Activated CD4-positive, alpha-beta T cell treated with anti-CD3 and anti-CD28 coated beads, Interleukin-2, amount 50 U/mL, for 24 hours (primary cell): ENCODE measurements at places on chromosomes 2 and 18.

- DNase-seq: no peak
Measured at GRCh38 chr2:110847651-110848050, 115.3 kb downstream of the ACOXL start.

GRCh38 chr2:45288532-45289417, 279.5 kb upstream of the SIX2 start:
- no peak for DNase-seq

DNA sequence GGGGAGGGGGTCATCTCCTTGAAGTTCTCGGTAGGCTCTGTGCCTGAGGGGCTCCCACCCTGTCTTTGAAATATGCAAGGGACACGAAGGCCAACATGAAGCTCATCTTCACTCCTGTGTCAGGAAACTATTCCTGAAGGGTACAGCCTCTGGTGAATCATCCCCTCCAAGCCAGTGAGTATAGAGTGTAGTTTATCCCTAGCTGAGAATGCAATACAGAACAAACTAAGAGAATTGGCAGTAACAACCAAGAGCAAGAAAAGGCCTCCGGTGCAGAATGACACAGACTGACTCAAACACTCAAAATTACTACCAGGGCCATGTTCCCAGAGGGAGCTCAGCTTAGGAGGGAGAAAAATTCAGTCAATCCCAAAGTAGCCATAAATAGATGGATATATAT, 413.3 kb downstream of the BCL11A start:
- DNase-seq: no peak

DNA sequence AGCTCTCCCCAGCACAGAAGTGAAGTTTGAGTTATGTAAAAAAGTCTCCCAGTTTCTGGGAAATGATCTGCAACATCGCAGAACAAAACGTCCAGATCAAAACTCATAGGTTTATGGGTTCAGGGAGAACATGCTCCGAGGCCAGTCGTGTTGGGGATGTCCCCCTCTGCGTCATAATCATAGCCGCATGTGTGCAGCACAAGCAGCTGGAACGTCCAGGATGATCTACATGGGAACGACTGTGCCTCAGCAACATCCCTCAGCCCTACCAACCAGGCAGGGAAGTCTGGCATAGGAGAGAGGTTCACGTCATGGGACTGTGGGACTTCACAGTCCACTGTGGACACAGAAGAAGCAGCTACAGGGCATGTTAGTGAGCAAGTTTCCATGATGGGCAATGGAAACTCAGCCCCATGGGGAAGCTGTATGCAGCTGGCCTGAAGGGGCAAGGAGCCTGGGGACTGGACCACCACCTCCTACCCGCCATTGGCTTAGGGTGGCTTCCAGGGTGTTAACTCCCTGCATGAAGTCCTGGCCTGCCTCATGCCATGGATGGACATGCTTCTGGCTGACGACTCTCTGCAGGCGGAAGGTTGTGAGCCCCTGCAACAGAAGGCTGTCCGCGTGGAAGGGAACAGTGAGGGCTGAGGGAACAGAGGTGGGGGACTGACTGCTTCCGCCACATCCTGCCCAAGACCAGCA, 96.9 kb downstream of the COPS8 start:
- no peak for DNase-seq

GRCh38 chr2:41859615-41860514, 188.0 kb upstream of the PKDCC start:
- DNase-seq: no peak

GRCh38 chr18:62151068-62151771, 35.6 kb downstream of the PIGN start:
- DNase-seq: no peak

DNA sequence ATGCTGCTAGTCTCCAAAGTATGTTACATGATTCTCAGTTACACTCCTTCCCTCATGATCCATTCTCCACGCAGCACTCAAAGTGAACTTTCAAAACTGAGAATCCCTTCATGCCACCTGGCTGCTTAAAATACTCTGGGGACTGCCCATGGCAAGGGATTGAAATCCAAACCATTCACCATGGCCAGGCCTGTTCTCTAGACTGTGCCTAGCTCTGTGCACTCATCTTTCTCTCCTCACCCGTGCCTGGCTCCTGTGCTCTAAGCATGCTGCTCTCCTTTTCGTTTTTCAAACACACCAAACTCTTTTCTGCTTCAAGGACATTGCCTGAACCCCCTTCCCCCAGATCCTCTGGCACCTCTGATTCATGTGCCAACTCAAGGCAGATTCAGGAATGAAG, 80.9 kb downstream of the FASTKD2 start:
- DNase-seq: no peak

DNA sequence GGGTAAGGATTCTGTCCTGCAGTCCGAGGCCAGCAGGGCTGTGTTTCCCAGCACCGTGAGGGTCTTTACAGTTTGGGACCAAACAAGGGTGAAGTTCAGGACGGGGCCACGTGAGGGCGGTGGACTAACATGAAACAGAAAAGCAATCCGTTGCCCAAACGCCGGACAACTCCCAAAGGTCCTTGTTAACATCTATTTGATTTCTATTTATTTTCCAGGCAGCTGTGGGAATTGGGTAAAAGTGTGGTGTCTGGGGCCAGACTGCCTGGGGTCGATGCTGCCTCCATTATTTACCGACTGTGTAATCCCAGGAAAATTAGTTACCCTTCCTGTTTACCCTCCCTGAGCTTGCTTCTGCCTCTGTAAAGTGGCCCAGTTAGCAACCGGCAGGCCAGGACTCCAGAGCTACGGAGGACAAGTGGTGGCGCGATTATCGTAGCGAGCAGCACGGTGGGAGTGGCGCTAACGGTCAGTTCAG, 66.3 kb upstream of the TCF7L1 start:
- peak; percentile 7 for DNase-seq

DNA sequence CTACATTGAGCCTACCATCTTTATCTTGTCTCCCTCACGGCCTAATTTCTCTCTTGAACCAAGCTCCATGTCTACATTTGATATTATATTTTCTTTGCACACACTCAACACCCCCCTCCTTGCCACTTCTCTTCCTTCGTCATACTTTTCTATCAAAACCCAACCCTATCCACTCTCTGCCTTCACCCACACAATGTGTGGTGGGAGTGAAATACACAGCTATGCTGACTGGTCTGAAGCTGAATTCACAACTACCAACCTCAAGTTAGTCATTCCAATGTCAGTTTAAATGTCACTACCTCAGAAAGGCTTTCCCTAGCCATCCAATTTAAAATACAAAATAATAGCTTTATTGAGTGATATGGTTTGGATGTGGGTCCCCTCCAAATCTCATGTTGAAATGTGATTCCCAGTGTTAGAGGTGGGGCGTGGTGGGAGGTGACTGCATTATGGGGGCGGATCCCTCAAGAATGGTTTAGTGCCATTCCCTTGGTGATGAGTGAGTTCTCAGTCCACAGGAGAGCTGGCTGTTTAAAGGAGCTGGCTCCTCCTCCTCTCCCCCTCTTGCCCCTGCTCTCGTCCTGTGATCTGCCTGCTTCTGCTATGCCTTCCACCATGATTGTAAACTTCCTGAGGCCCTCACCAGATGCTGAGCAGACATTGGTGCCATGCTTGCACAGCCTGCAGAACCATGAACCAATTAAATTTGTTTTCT, 112.1 kb downstream of the DTNB start:
- DNase-seq: no peak
